Forelimb muscle (tissue), 1 donor: ENCODE measurements at places on chromosomes 16 and 17.

- DNase-seq: no peak
These were observed 363.3 kb downstream of the XYLT1 start for GRCh38 chr16:17107450-17107849.

DNA sequence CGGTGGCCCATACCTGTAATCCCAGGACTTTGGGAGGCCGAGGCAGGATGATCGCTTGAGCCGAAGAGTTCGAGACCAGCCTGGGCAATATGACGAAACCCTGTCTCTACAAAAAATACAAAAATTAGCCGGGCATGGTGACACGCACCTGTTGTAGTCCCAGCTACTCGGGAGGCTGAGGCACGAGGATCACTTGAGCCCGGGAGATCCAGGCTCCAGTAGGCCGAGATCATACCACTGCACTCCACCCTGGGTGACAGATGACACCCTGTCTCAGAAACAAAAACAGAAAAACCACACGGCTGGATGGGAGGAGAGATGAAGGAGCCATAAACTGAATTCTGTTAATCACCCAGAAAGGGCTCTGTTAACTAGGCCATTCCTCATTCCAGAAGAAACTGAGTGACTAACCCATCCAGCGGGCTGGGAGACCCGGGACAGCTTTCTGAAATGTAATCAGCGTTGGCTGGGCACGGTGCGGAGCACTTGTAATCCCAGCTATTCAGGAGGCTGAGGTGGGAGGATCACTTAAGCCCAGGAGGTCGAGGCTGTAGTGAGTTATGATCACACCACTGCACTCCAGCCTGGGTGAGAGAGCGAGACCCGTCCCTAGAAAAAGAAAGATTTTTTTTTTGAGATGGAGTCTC is 641 bp upstream of the NT5C3B start:
- no peak for DNase-seq

DNA sequence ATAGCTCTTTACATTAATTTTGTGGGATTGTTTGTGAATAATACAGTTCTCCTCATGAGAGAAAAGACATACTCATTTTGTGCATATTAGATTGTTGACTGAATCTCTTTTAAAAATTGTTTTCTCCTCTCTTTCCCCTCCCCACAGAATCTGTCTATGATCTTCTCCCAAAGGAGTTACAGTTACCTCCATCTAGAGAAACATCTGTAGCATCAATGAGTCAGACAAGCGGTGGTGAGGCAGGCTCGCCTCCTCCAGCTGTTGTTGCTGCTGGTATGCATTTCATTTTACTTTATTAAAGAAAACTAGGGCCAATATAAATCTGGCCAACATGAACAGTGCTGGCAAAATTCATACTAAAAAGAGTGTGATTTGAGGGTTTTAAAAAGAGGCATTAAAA is 60.5 kb downstream of the NFAT5 start:
- no peak for DNase-seq

DNA sequence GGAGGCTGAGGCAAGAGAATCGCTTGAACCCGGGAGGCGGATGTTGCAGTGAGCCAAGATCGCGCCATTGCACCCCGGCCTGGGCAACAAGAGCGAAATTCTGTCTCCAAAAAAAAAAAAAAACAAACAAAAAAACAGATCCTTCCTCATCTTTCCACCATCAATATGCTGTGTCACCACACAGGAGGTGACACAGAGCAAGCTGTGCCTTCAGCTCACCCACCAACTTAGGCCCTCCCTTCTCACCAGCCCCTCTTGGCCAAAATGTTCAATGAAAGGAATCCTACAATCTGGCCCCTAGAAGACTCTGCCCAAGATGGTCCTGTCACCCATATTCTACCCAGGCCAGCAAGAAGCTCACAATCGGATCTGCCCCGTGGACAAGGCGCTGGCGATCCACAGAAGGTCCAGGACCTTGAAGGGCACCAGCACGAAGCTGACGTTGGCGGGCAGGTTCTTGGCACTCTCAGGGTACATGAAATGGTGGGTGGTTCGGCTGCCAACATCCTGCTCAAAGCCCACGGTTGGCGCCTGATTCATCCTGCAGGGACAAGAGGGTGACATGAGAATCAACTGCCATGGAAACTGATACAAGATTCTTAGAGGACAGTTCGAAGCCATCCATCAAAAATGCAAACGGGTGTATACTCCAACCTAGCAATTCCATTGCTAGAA is 41.4 kb downstream of the DDX19A start:
- no peak for DNase-seq

DNA sequence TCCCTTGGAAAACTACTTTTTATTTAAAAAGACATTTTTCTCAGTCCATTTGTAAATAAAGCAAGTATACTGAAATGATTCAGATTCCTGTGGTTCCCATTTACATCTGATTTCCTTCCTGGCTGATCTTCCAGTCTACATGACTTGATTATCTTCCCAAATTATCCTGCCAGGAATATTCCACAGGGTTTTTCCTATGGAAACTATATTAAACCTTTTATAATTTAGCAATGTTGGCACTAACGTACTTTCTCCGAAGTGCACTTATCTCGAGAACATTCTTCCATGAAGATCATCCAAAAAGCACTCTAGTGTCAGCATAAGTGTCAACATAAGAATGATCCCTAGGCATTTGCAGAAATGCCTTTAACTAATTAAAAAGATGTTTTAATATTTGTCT is 347.7 kb upstream of the KIF2B start:
- no peak for DNase-seq

DNA sequence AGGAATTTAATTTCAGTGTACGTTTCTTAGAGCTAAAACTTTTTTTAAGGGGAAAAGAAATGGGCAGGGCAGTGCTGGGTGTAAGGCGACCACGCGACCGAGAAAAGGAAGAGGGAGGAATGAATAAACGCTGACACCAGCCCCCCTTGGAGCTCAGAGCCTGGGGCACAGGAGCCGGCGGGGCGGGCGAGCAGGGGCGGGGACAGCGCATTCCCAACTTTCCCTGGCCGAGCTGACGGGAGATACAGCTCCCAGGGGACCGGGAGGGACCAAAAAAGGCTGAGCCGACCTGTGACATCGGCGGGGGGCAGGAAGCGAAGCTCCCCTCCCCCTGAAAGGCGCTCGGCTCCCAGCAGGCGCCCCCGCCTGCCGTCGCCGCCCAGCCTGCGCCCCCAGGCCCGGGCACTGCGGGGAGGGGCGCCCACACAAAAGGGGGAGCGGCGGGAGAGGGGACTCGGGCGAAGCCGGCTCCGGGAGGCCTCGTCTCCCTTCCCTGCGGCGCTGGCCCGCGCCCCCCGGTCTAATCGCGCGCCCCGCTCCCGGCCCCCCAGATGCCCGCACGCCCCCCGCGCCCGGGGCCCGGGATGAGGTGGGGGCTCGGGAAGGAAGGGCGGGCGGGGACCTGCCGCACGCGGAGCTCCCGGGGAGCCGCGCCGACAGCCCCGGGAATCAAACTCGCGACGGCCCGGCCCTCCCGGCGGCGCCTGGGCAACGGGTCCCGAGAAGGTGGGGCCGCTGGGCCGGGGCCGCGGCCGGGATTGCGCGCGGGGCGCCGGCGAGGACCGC is 622 bp downstream of the CUEDC1 start:
- no peak for DNase-seq

DNA sequence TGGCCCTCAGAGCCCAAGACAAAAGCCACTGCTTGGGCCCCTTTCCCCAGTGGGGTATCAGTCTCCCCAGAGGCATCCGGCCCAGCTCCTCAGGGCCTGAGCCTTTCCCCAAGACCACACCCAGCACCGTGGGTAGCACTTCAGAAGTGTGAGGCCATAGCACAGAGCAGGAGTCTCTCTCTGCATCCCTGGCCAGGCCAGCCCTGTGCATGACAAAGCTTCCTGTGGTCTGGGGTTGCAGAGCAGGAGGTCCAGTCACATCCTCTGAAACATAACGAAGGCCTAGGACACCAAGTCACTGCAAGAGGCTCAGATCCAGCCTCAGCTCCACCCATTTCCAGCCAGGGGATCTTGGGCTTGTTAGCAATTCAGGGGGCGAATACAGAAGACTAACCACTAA is 56.8 kb upstream of the ZNF423 start:
- no peak for DNase-seq
